Central memory CD4-positive, alpha-beta T cell (primary cell): ENCODE measurements at places on chromosomes 6 and 20.

DNA sequence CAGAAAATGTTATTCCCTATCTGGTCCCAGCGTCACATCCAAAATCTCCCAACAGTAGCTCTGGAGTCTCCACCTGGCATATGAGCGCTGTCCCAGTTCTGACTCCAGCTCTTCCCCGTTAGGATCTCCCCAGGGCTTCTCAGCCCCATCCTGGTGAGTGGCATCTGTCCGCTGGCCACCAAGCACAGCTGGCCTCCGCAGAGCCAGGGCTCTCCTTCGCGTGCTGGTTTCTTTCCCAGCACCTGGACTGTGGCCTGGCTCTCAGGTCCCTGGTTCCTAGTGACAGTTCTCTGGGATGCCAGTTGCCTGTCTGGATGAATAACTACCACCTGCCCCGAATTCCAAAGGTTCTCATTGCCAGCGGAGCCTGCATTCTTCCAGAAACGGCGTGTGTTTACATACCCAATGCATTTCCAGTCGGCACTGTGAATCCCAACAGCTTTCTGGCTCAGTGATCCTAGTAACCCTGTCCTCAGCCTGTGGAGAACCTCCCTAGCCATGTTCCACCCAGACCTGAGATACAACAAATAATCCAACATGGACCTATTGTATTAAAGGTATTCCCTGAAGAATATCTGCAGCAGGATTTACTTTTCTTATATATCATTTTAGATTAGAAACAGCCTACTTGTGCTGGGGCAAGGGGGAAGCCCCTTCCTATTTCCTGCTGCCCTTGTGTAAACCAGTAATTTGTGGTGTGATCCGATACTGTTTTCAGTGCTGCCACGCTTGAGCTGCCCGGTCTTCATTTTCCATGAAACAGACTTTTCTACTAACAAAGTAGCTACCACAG is 69.9 kb upstream of the PDE10A start:
- DNase-seq, result no peak

DNA sequence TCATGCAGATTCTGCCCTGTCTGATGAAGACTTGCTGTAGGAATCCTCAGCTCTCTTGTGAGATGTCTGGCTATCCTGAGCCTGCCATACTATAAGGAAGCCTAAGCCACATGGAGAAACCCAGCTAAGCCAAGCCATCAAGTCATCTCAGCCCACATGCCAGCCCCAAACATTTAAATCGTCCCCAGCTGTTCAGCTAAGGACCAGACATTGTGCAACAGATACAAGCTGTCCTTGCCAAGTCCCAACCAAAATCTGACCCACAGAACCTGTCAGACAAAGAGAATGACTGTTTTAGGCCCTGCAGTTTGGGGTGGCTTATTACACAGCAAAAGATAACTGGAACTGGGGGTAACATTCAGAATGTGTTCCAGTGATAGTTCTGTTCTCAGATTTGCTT is 36.8 kb upstream of the FOXC1 start:
- DNase-seq, result no peak

- no peak for DNase-seq
Observed at GRCh38 chr6:62345962-62346689, 60.1 kb upstream of the KHDRBS2 start.

DNA sequence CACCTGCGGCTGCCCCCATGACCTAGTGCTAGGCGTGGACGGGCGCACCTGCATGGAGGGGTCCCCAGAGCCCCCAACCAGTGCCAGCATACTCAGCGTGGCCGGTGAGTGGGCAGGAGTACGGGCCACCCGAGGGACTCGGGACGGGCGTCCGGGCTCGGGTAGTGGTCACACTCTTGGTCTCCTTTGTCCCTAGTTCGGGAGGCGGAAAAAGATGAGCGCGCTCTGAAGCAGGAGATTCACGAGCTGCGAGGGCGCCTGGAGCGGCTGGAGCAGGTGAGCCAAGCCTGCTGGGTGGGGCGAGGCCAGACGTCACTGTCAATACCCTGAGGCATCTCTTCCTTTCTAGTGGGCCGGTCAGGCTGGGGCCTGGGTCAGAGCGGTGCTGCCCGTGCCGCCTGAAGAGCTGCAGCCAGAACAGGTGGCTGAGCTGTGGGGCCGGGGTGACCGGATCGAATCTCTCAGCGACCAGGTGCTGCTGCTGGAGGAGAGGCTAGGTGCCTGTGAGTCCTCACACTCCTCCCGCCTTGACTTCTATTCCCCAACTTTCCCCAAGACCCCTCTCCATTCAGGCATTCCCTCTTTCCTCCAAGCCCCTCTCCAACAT is 2.9 kb downstream of the EGFL8 start:
- no peak for DNase-seq

DNA sequence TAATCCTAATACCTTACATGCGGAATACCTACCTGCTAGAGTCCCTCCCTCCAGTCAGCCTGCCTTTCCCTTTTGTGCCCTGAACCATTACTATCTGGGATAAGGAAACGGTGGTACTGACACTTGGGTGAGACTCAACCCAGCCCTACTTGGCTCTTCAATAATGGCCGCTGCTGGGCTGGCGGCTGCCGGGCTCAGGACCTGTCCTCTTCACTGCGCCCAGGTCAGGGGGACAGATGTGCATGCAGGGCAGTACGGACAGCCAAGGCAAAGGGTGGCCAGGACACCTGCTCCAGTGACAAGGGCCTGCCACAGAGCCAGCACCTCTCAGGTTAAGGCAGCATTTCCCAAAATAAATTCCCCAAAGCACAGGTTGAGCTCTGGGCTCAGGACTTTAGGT is 29.9 kb downstream of the UBE2V1 start:
- no peak for DNase-seq
